ENCODE measurements at places on chromosomes 1 and 21.

DNA sequence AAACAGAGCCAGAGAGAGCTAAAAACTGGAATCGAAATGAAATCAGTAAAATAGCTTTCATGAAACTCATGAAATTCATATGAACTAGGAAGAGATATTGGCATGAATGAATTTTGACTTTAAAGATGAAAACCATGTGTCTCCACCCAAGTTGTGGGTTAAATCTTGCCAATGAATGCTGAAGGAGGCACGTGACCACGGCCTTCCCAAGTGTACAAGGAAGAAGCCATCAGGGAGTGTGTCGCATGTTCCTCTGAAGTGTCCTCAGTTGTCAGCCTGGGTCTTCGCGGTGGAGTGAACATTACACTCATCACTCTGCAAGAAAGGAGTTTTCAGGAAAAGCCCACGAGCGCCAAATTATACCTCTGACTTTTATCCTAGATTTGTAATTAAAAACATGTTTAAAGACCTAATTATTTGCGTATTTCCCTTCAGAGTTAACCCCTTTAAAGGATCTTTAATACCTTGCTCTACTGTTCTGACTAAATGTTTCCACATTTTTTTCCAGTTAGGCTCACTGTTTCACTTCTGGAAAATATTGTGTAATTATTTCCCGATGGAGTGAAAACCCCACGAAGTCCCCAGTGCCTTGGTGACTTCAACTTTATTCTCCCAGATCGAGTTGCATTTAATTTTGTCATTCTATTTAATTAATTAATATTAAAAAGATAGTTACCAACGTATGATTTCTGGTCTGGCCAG is 118.3 kb downstream of the DHRS3 start:
- no peak for DNase-seq

DNA sequence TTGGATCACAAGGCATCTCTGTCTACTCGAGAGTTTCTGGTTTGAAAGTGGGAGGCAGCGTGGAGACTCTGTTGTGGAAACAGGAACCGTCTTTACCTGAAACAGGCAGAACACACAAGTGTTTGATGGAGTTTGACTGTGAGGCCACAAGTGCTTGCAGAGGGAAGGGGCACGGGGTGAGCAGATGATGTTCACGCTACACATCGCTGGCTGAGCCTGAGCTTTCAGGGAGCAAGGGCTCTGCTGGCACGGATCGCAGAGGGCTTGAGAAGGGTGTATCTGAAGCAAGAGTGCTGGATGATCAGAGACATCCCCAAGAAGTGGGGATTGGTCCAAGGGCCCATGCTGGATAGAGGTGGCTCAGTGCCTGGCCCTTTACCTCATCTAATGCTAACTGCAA is 59.3 kb downstream of the IGSF21 start:
- DNase-seq, result no peak

DNA sequence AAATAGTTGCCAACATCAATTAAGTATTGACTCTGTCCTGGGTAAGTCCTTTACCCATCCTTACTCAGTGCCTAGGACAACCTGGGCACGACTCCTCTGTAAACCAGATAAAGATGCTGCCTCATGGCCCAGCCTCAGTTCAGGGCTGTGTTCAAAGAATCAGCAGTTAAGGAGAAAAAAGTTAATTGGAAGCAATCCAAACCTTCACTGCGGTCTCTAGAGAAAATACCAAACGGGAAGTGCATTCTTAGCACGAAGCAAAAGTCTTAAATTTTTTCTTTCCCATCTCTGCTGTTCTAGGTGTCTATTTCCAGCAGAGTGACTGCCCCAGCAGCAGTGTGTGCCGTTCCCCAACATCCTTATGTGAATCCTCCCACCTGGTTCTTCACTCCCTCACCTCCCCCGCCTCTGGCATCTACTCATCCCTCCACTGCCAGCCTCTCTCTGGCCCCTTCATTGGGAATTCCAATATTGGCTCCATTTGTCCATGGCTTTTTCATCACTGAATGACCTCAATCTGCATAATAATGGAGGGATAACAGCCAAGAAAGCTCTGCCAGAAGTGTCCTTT is 23.2 kb downstream of the KANK4 start:
- no peak for DNase-seq

DNA sequence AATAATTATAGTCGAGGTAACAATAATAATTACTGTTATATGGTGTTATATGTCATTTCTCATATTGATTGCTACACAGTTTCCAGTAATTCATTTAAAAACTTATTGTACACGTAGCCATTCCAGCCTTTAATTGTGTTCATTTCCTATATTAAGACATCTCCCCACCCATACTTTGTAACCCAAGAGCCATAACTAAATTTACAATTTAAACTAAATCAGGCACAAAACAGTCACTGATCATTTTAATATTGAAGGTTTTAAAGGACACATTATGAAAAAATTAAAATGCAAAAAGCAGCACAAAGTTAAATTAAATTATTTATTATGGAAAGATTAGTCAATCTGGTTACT is 487.0 kb downstream of the DPYD start:
- DNase-seq, result no peak

- DNase-seq, result no peak
Observed at GRCh38 chr1:118563981-118564951, 379.2 kb upstream of the SPAG17 start.

DNA sequence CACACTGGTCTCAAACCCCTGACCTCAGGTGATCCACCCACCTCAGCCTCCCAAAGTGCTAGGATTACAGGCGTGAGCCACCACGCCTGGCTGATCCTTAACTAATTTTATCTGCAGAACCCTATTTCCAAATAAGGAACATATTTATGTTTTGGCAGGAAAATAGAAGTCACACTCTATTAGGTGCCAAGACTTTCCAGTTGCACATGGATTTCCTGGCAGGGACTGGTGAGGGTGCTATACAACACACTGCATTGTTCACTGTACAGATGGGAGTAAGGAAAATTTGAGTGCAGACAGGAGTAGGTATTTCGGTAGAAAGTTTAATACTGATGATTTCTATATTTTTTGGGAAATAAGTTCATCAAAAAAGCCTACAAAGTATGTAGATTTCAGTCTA is 605.3 kb upstream of the B3GALT2 start:
- DNase-seq, result no peak

DNA sequence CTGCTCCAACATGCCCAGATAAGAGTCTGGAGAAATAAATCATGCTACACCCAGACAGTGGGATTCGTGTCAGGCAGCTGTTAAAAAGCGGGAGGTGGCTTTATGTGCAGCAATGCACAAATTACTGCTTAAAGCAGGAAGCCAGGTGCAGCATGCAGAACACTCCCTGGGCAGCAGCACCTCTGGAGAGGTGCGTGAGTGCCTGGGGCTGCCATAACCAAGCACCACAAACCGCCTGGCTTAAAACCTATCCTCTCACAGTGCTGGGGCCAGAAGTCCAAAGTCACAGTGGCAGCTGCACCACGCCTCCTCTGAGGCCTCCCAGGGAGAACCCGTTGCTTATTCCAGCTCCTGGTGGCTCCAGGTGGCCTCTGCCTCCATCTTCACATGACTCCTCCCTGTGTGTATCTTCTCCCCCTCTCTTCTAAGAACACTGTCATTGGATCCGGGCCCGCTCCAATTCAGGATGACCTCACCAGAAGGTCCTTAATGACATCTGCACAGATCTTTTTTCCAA is 115.6 kb downstream of the SIK1 start:
- DNase-seq, result no peak

GRCh38 chr1:11980676-11980972 is 380 bp downstream of the MFN2 start:
- no peak for DNase-seq

DNA sequence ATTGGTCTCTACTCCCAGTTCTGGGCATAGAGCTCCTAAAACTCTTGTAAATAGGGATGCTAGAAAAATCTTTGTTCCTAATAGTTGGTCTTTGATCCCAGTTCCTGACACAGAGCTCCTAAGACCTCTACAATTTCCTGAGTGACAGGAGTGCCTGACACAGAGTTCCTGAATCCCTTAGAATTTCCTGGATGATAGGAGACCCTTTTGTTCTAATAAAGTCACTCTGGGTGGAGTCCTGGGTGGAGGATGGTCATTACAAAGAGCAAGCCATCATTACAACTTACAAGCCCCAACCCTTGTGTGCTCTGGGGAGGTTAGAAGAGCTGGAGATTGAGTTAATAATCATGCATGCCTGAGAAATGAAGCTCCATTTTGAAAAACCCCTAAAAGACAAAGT is 58.4 kb downstream of the ZZZ3 start:
- no peak for DNase-seq

GRCh38 chr1:101081496-101082488 is 56.2 kb upstream of the DPH5 start:
- no peak for DNase-seq

DNA sequence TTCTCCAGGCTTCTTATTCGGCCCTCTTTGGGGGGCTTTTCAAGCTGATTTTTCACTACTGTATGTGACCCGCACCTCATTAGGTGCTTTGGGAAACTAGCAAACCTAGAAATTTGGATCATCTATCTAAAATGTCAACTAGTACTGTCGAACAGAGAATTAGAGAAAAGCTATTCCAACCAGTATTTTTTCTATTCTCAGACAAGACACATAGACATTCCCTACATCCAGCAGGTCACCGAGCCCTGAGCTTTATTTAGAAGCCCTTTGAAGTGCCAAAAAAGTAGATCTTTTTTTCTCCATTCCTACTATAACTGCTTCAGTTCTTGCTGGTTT is 310 bp upstream of the SSR2 start:
- no peak for DNase-seq
